ENCODE measurements at places on chromosomes 11 and 22. TPM values are rescaled to one million over a fixed set of nuclear protein-coding genes. Genes with fewer than 3 reads are reported as not detected.

Gene OR51A2
- total RNA-seq: not detected

DNA sequence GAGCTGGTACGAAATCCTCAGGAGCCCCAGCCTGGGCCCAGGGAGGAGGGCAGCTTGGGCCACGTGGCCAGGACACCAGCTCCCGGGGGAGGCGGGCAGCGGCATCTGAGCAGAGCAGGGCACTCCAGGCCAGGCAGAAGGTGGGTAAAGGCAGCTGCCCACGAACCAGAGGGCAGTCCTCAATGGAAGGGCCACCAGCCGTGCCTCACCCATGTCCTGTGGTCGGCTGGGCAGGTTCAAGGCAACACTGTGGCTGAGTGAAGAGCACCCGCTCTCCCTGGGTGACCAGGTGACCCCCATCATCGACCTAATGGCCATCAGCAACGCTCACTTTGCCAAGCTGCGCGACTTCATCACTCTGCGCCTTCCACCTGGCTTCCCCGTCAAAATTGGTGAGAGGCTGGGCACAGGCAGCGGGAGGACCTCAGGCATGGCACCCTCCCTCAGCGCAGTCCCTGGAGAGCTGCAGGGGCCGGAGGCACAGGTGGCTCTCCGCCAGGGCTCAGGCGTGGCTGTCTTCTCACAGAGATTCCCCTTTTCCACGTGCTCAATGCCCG, 2.5 kb upstream of the SSH3 start:
- DNase-seq: no peak
- no peaks in the 10 kb centered on the region for H3K27me3 ChIP-seq
- H3K4me3 ChIP-seq: no peak overlapping the region
- H3K36me3 ChIP-seq: peaks cover 29% of the 10 kb centered on the region
- peak overlapping the region; percentile 91 for H3K27ac ChIP-seq

DNA sequence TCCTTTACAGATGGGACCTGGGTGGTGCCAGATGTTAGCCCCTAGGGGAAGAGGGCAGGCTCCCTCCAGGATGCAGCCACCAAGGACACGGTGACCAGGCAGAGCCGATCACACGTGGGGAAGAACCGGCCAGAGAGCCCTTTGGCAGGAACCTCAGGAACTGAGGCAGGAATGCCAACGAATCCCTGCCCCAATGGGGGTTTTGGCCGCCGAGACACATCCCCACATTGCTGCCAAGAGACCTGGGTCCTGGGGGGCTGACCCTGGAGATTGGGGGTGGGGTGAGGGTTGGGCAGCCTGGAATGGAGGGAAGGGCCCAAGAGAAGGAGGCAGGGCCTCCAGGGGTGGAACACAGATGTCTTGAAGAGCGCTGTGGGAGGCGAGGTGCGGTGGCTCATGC, 28.7 kb upstream of the LMO1 start:
- H3K27ac ChIP-seq: no peak overlapping the region
- no peaks in the 10 kb centered on the region for H3K36me3 ChIP-seq
- H3K4me3 ChIP-seq: no peak overlapping the region
- no peak for DNase-seq
- H3K4me1 ChIP-seq: peaks cover 14% of the 10 kb centered on the region

Gene CABP2
- not detected for total RNA-seq

Data from muscle of leg (tissue), 16 donors.